SJCRH30 (cell line): ENCODE measurements at places on chromosomes 2 and 18. TPM values are rescaled to one million over a fixed set of nuclear protein-coding genes. Genes with fewer than 3 reads are reported as not detected.

The IL1RN gene
- total RNA-seq: not detected in 2 replicates

The DLGAP1 gene
- total RNA-seq: 0.99 and 2.8 TPM in 2 replicates

The HOXD1 gene
- total RNA-seq: 0.06 TPM in 1 of 2 replicates, not detected in the other

The HOXD10 gene
- total RNA-seq: 1.3 and 2.2 TPM in 2 replicates

The UGT1A4 gene
- not detected in 2 replicates for total RNA-seq

The EFHD1 gene
- 18.7 and 20.7 TPM in 2 replicates for total RNA-seq

The DSC2 gene
- total RNA-seq: not detected in 2 replicates

The SNORC gene
- total RNA-seq: 0.33 and 0.75 TPM in 2 replicates

The IL1R2 gene
- total RNA-seq: not detected in 2 replicates

GRCh38 chr18:54260396-54261072, 8.8 kb upstream of the POLI start:
- no peaks in the 10 kb centered on the region for H3K36me3 ChIP-seq
- no peaks in the 10 kb centered on the region for H3K4me1 ChIP-seq
- H3K27me3 ChIP-seq: no peaks in the 10 kb centered on the region

DNA sequence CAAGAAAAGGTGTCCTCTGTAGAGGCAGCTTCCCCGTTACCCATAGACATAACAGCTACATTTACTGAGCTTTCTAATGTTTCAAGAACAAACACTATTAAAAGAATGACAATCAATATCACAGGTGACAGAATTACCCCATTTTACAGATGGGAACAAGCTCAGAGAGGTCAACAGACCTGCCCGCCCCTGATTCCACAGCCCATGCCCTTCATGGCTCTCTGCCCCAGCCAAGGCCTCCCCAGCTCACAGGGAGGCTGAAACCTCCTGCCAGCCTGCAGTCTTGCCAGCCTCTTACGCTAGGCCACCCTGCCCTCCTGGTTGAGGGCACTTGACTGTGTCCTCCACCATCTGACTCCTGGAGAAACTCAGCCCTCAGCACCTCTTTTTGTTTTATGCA, 19.1 kb upstream of the SLC35F6 start:
- H3K27me3 ChIP-seq: peaks cover 9% of the 10 kb centered on the region; the same call in 1 of the 2 replicates
- H3K4me1 ChIP-seq: peaks cover 16% of the 10 kb centered on the region
- no peak overlapping the region for H3K4me3 ChIP-seq
- no peak overlapping the region for H3K27ac ChIP-seq
- DNase-seq: no peak
- H3K36me3 ChIP-seq: no peaks in the 10 kb centered on the region

DNA sequence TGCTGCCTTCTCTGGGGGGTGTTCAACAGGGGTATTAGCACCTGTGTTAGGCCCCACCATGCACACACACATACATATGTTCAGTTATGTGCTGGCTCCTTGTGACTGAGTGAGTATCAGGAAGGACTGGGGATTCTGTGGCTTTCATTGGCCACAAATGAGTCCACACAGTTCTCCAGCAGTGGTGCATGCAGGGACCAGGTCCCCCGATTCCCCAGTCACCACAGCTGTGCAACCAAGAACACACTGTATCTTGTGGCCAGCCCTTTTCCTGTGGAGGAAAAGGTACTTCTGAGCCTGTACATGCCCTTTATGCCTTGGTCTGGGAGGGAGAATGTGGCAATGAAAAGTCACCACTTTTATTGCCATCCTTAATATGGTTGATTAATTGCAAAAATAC, 74.9 kb upstream of the KLF7 start:
- H3K27ac ChIP-seq: no peak overlapping the region
- DNase-seq: no peak
- H3K4me3 ChIP-seq: no peak overlapping the region
- no peaks in the 10 kb centered on the region for H3K36me3 ChIP-seq

GRCh38 chr2:200728630-200729029, 83.1 kb upstream of the BZW1 start:
- no peak for DNase-seq
- H3K27ac ChIP-seq: no peak overlapping the region
- 0 out of 2 replicates have a peak, but pooled peaks cover 3% of the 10 kb centered on the region for H3K27me3 ChIP-seq
- H3K4me1 ChIP-seq: no peaks in the 10 kb centered on the region
- H3K36me3 ChIP-seq: no peaks in the 10 kb centered on the region

DNA sequence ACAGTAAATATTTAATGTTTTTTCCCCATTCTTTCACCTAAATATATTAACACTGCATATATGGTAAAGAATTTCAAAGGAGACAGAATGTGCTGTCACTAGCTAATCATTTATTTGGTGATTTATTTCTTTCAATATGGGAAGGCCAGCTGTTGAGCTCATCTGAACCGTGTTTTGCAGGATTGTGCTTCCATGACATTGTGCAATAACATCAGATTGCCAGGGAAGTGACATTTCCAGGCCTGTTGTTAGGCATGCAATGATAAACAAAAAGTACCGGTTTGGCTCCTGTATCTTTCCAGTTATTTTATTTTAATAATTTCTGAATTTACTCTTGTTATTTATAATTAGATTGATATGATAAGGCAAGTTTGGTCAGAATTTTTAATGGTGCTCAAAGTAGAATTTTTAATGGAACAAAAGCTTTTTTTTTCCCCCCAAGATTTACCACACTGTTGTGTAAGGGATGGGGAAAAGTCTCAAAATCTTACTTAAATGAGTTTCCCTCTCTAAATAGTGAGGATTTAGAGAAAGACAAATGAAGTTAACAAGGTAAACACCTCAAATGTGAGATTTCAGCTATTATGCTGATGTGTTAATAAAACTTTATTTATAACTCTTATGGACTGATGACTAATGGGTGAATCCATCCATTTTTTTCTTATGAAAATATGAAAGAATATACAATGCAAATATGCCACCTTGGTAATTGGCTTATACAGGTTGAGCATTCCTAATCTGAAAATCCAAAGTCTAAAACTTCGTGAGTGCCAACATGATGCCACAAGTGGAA, 52.7 kb downstream of the MALT1 start:
- H3K27ac ChIP-seq: no peak overlapping the region
- no peaks in the 10 kb centered on the region for H3K4me1 ChIP-seq
- no peak for DNase-seq
- H3K36me3 ChIP-seq: no peaks in the 10 kb centered on the region
- H3K27me3 ChIP-seq: no peaks in the 10 kb centered on the region
- no peak overlapping the region for H3K4me3 ChIP-seq

DNA sequence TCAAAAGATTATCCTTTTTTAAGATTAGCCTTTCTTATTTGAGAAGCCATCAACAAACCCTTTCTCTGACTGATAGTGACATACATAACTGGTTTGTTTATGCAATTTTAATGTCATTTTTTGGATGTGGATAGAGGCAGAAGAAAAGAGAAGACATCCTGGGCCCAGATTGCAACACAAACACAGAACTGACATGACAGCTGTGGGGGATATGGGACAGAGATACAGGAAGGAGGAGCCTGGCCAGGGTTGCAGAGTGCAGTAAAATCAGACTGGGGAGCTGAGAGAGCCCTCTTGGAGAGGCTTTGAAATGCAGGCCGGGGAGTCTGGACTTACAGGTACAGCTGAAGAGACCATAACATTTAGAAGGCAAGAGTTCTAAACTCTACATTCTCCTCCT, 65.1 kb downstream of the SIGLEC15 start:
- no peak overlapping the region for H3K4me3 ChIP-seq
- H3K4me1 ChIP-seq: no peaks in the 10 kb centered on the region
- no peak for DNase-seq
- H3K27ac ChIP-seq: no peak overlapping the region
- H3K36me3 ChIP-seq: no peaks in the 10 kb centered on the region

- no peaks in the 10 kb centered on the region for H3K27me3 ChIP-seq
- H3K4me1 ChIP-seq: no peaks in the 10 kb centered on the region
- no peak overlapping the region for H3K27ac ChIP-seq
- no peak overlapping the region for H3K4me3 ChIP-seq
- H3K36me3 ChIP-seq: no peaks in the 10 kb centered on the region
These were observed 170.3 kb upstream of the CXCR4 start for GRCh38 chr2:136288249-136288648.

- no peak overlapping the region for H3K4me3 ChIP-seq
- no peak overlapping the region for H3K27ac ChIP-seq
These were observed 279.1 kb upstream of the CNTNAP5 start for GRCh38 chr2:123746006-123746405.
